Activated CD4-positive, alpha-beta T cell treated with anti-CD3 and anti-CD28 coated beads, Interleukin-2, amount 10 ng/mL, durations not matched to agents 7 days and 5 days (primary cell): ENCODE measurements at places on chromosomes 4 and X. TPM values are rescaled to one million over a fixed set of nuclear protein-coding genes. Genes with fewer than 3 reads are reported as not detected.

DNA sequence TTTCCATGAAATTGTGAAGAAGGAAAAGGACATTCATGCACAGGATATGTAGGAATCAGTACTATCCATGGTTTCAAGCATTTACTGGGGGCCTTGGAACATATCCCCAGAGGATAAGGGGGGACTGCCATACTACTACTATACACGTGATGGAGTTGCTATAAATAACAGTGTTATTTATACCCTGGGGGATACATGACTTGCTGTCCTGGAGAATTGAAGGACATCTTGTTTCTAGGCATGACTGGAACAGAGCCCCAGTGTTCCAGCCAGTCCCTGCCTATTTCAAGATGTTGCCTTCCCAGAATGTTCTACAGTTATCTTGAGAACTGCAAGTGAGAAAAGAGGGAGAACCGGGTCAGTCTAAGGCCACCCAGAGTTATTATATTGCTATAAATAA, 39.6 kb upstream of the ZNF81 start:
- DNase-seq, result no peak

DNA sequence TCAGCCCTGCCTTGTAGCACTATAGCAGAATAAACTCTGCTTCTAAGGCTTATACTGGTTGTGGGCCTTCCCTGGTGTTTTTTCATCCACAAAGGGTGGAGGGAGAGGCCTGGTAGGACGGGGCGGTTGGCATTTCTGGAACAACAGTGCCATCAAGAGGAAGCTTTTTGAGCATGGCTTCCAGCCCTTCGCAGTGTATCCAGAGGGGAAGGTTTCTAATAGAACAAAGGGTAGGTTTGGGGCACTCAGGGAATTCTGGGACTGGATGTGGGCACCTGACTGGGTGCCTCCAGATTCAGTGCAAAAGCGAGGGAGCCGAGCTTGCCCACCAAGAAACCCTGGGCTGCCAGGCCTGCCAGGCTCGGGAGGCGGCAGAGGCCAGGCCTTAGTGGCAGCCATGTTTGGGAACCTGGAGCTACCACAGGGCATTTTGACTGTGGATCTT, 229.6 kb upstream of the AGTR2 start:
- DNase-seq, result no peak

DNA sequence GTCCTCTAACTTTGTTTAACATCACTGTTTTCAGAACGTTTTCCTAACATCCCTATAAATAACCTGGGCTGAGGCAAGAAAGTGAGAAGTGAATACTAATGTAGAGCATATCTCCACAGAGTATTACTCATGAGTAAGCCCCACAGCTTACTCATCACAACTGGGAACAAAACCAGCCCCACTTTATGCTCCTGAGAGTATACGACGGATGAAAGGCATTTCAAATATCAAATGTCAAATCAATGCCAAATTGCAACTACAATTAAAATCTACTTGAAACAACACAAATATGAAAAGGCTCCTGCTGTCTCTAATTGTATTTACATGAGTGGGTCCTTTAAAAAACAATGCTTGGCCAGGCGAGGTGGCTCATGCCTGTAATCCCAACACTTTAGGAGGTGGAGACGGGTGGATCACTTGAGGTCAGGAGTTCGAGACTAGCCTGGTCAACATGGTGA, 41.2 kb downstream of the SH3RF1 start:
- no peak for DNase-seq

DNA sequence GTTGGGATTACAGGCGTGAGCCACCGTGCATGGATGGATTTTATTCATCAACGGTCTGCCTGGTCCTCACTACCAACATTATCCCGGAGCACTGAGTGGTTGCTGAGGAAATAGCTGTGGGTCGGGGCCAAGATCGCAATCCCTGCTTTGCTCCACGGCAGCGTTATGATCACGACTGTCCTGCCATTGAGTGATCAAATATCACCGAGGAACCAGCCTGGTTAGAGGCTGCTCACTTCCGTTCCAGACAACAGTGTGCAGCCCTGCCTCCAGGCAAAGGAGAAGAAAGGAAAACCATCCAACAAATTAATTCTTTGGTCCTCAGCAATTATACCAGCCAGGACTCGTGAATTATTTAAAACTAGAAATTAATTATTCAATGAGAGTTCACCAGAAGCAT, 70.6 kb upstream of the TBL1X start:
- DNase-seq, result no peak

- DNase-seq, result no peak
Measured at GRCh38 chr4:19727141-19727540, 524.6 kb upstream of the SLIT2 start.

DNA sequence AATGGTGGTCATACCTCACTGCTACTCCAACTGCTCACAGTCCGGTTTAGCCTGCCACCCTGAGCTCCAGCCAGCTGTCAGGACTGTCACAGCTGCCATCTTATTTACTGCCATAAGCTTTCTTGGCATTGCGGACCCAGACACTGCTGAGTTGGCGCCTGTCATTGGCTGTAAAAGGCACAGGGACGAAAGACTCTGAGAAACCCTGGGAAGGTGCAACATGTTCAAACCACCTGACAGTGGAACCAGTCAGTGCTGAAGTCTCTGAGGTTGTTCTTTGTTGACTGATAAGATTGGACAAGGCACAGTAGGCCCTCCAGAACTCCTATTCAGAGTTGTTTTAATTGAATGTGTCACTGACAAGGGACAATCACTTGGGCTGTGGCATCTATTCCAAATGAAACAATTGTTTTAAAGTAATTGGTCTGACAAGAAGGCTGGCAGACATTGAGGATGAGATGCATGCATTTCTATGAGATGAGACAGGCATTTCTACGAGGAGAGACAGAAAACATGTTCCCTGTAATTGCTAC, 927.8 kb downstream of the STPG2 start:
- DNase-seq, result no peak

DNA sequence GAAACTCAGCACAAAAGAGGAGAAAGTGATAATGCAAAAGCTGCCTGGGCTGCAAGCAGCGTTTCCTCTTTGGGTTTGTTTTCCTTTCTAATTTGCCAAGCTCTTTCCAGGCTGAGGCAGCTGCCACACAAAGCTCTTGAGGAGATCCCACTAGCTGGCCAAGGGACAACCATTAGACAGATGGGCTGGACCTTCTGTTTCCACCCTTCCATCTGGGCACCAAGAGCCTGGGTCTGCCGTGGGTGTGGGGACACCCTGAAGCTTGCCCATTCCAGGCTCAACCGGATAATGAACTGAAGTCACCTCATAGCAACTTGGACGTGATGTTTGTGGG, 194.6 kb upstream of the C1QTNF7 start:
- peak; percentile 9 for DNase-seq

COX7B gene
- total RNA-seq, result 298 TPM

DNA sequence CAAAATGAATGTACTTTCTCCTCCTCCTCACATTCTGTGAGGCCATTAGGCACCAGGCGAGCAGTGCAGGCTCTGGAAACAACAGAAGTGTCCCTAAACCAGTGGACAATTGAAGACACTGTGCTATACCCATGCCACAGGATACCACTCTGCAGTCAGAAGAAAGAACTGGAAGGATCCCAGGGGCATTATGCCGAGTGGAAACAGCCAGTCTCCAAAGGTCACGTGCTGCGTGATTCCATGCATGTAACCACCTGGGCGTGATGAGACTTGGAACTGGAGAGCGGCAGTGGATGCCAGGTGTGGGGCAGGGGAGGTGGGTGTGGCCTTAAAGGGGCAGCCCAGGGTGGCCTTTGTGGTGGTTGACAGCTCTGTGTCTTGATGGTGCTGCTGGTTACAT, 139.4 kb downstream of the EVC2 start:
- no peak for DNase-seq

DNA sequence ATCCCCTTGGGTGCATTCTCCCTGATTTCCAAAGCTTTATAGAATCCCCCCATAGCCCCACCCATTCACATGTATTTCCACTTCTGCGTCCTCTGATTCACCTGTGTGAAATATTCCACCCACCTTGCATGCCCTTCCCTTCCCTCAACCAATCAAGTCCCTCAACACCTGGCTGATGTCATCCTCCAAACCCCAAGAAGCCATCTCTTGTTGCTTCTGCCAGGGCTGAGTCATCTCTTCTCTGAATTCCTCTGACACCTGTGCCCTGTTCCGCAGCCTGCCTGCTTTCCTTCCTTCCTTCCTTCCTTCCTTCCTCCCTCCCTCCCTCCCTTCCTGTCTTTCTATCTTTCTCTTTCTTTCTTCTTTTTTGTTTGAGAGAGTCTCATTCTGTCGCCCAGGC, 9.9 kb downstream of the CRMP1 start:
- DNase-seq, result no peak

GRCh38 chrX:53599781-53600396, 86.6 kb downstream of the HUWE1 start:
- DNase-seq, result no peak

DNA sequence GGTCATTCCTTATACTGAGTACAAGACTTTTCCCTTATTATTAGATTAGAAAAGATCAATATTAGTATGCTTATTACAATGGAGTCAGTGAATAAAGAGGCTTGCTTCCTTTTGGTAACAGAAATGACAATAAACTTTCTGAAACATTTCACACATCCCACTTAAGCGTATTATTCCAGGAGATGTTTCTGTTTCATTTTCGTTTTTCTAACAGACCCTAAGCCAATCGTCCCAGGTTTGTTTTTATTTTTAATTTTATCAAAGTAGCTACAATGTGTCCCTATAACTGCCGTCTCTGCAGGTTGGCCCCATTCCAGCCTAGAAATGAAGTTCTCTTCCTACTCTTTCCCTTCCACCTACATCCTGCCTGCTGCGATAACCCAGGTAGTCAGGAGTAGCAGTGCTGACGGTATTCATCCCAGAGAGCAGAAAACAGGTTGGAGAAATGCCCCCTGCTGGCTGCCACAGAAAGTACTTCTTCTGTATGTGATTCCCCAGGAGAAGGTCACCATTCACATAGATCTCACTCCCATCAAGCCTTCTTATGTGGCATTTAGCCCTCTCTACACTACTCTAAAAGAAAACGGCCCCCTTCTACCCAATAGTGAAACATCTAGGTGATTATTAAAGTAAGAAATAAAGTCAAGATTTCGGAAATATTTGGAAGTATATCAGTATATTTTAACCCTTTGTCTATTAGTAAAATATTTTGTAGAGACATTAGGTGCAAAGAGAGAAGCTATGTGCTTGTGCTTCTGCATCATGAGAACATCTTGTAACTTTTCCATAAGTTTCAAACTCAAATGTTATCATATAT, 40.4 kb downstream of the ENPEP start:
- DNase-seq, result peak; percentile 72

- no peak for DNase-seq
Measured at GRCh38 chrX:47743504-47743903, 84.5 kb upstream of the UXT start.
